K562 (cell line): ENCODE measurements at places on chromosomes 5 and 9.

GRCh38 chr9:109242741-109243140 is 75.7 kb upstream of the FRRS1L start:
- no peak for DNase-seq

DNA sequence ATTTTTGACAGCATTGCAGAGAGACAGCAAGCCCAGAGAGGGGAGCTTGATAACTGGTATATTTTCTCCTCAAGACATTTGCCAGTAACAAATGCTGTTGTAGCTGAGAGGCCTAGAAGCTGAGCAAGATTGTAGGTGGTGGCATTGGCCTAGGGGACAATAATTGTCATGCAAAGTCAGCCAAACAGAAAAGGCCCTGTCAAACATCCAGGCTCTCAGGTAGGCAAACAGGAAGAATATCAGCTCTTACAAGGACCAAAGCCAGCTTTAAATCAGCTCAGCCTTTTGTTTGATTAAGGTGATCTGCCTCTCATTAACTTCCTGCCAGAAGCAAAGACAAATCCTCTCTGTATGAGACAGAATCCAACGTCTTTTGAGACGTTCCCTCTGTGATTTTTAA is 29.7 kb upstream of the BARX1 start:
- no peak for DNase-seq

DNA sequence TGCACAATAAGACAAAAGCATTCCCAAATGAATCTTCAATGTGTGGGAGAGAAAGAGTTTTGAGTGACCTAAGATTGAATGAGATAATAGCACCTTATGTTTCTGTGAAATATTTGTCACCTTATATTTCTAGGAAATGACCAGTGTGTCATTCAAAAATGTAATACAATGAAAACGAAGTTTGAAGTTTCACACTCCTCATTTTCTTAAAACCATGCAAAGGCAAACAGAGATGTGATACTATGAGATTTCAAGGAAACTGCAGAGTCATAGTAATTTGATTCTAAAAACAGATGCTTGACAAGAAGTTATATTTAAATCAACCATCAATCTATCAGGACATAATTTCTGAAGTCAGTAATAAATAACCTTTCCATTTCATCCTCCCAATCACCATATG is 13.6 kb upstream of the ABCA1 start:
- DNase-seq = no peak

DNA sequence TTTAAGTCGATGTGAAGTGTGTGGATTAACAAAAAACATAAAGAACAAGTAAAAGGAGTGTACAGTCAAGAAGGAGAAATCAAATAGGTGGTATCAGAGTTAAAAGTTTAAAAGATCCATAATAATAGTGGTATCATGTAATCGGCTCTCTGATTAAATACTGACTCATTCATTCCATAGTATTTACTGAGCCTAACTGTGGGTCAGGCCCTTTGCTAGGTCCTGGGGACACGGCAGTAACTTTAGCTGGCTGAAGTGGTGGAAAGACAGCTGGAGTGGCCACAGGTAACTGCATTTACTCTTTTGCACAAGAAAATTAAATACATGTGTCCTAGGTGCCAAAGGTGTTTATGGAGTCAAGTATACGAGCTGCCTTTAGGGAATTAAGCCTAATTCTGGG is 124.0 kb downstream of the GNAQ start:
- DNase-seq = no peak

DNA sequence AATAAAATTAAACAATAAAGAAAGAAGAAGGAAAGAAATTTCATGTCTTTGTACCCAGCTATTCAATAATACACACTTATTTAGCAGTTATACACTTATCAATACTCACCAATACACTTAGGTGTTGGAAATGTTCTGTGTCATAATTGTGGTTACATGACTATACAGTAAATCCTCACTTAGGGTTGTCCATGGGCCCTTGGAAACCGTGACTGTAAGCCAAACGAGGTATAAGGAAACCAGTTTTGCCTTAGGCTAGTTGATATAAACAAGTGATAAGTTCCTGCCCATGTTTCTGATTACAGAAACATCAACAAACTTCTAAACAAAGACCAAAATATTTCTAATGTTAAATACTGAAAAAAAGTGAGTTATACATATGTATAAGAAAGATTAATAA is 10.0 kb upstream of the SLCO4C1 start:
- DNase-seq = no peak

GRCh38 chr5:102536323-102536928 is 37.6 kb upstream of the SLCO6A1 start:
- DNase-seq = no peak

DNA sequence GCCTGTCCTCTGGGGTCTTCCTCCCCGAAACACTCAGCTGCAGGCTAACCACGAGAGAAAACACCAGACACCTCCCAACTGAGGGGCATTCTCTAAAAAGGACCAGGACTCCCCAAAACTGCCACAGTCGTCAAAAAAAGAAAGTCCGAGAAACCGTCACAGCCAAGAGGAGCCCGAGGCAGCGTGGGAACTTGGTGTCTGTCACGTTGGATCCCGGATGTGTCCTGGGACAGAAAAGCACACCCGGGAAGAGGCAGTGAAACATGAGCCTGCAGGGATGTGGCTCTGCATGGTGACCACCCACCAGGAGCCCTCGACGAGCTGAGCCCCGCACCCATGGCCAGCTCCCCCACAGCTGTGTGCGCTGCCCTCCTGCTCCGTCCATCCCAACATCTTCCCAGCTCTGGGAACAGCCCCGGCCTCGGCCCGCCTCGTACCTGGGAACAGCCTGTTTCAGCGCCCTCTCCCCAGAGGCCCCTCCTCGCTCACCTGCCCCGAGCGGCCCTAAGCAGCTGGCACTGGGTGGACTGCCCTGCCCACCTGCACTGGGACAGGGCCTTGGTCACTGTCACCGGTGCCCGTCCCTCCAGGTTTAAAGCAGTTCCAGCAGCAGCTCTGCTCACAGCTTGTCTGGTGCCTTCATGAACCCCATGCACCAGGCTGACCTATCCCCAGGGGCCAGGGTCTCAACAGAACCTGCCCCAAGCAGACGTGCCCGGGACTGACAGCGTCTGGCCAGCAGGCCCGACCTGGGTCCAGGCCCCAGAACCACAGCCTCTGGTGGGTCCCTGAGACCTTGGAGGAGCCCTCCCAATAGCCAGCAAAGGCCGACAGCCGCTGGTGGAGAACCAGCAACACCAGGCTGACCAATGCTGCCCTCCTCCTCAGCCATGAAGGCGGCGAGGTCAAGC is 10.9 kb downstream of the SLC12A7 start:
- no peak for DNase-seq

- DNase-seq = no peak
Observed at GRCh38 chr9:108258640-108259039, 597.1 kb downstream of the ACTL7B start.

DNA sequence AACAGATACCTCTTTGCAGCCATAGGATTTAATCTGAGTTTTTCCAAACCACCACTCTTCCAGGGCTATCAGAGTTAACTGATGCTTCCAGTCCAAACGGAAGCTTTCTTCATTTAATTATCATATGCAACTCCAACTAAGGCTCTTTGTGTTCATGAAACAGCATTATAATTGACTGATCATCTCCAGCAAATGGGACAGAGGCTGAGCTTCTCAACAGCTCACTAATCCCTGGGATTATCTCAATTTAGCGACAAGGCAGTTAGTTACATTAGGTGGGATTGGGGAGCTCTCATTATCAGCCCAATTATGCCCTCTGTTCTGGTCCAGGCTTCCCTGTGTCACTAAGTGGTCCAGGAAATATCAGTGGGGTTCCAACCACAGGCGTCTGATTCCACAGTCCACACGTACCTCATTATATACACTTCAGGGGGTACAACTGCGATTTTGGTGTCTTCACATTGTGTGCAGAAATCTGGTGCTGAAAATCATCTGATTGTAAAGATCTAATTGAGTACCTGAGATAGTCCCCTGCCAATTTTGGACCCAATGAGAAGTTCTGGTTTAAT is 313.5 kb upstream of the PANK3 start:
- no peak for DNase-seq

- no peak for DNase-seq
Observed at GRCh38 chr5:39019254-39019653, 54.9 kb downstream of the RICTOR start.

- no peak for DNase-seq
Observed at GRCh38 chr9:36462245-36462644, 62.2 kb upstream of the RNF38 start.

GRCh38 chr9:126230692-126231091 is 95.9 kb upstream of the MVB12B start:
- DNase-seq = no peak

GRCh38 chr9:92954049-92954861 is 6.9 kb downstream of the FGD3 start:
- no peak for DNase-seq
